NCI-H1417 treated with DMSO at 0.1 percent for 48 hours (cell line): ENCODE measurements at places on chromosomes 3 and 15.

DNA sequence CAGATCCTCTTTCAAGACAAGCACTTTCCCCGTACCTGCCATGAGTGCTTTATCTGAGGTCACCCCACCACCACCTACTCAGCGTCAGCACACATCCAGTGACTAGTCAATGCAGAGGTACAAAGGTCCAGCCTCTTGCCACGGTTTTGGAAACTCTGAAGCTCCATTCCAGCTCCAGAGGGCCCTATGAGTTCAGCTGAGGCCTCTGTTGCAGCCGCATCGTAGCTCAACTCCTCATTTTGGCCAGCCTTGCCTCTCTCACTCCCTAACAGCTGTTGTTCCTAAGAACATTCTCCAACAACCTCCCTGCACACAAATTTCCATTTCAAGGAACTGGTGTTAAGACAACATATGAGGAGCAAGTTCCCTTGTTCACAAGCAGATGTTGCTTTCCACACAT lies 405.1 kb upstream of the PROK2 start:
- DNase-seq, result no peak

DNA sequence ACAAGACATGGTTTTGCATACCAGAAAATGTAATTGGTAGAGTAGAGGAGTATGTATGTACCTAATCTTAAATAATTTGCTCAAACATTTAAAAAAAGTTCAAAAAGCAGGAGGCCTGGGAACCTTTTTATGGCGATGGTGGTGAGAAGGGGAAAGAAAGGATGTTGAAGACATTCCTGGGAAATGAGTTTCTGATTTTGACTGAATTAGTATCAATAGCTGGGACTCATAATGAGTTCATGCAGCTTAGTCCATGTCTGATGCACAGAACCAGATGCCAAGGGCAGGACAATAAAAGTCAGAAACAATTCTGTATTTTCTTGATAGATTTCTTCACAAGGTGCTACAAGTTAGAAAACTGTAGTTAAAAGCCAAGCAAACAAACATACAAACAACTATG lies 395.3 kb downstream of the GAP43 start:
- no peak for DNase-seq

DNA sequence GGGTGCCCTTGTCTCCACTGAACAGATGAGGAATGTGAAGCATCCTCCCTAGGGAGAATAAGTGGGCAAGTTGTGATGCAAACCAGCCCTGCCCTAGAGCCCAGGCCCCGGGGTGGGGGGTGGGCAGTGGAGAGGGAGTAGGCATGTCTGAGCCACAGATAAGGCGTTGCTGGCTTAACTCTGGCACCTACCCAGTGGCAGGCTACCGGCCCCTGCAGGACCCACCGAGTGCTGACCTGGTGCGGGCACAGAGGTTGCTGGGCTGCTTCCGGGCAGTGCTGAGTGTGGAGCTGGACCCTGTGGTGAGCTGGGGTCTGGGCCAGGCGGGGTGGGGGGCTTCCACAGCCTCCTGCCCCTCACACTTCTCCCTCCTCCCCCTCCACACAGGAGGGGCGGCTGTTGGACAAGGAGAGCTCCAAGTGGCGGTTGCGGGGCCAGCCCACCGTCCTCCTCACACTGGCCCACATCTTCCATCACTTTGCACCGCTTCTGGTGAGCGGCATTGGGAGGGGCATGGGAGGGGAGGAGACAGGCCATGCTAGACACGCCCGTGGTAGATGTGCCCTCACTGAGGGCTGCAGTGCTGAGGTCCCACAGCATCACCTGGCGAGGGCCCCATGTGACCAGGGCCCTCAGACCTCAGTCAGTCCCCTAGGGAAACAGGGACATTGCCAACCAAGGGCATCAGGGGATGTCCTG lies 10.1 kb downstream of the RNF123 start:
- no peak for DNase-seq

DNA sequence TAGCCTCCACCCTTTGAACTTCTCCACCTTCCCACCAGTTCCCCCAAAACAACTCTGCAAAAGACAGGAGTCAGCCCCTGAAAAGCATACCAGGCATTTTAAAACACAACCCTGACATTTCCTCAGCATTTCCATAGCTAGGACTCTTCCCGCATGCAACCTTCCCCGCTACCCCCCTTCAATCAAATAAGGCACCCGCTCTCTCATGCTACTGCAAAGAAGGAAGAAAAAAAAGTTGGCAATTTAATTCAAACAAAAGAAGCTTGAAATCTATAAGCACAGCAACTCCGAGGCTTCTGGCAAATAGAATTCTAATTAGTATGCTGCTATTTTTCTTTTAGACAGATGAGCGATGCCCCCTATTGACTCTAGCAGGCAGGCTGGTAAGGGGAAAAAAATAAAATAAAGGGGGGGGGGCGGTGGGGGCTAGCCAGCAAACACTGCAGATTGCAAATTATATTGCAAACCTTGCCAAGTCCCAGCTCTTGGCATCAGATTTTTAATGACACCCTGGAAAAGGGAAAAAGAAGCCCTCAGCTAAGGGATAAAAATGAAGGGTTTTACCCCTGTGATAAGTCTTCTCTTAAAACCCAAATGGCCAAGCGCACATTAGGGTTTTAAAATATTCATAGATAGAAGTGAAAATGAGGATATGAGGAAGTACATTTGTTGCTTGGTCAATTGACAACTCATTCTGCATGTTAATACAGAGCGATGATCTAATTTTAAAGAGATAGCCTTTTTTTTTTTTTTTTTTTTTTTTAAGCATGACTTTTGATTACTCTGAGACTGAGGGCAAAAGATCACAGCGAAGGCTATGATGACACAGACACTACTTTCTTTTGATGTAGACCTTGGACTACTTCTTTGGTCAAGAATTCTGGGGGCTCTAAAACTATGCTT lies 255.2 kb downstream of the NR2F2 start:
- DNase-seq, result no peak

DNA sequence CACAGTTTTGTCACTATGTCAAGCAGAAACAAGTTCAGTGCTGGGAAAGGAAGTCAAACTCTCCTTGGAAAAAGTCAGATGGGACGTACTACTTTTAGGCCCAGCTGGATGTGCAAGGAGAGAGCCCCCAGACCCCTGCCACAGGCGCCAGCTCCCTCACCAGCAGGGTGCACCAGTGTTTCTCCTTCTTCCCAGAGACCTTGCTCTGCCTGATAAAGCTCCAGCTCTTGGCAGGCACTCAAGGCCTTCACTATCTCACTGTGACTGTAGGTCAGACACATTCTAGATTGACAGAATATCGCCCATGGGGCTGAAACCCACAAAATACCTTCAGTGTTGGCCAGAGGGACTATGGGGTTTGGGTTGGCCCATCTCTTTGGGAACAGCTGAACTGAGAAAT lies 54.8 kb upstream of the CHRNB4 start:
- no peak for DNase-seq

- no peak for DNase-seq
Observed at GRCh38 chr3:3739330-3740060, 59.7 kb upstream of the LRRN1 start.

GRCh38 chr3:189688262-189688661 lies 57.1 kb downstream of the TP63 start:
- no peak for DNase-seq

DNA sequence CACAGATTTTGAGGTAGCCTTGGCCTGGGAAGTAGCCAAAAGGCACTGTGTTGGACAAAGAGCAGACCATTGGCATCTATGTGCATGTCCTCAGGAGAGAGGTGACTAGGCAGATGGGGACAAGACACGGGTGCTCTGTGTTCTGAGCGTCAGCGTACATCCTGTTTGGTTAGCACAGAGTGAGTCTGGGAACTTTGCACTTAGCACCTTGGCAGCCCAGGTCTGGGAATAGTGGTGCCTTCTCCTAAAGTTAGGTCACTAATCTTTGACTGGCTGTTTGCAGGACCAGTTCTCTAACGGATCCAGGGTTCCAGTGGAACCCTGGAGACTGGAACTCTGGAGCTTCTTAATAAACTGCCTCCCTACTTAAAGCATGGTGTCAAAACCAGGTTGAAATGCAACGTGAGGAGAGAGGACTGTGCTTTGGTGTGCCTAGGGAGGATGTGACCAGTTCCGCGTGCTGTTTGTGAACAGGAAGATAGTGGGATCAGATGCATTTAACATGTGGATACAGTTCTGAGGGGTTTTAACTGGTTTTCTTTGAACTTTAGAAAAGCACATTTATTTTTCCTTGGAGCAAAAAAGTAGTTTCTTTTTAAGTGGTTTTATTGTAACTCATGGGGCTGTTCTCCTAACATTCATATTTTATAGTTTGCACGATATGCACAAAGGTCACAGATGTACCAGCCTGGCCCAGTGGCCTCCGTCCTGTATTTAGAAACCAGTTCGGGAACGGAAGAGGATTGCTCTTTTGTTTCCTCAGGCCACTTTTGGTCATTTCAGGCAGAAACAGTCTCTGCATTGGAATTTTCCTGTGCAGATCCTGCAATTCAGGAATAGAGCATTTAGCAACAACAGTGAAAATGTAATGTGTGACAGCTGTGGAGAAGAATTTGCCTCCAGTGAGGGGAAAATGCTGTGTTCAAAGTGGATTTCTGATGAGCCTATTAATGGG lies 48.8 kb downstream of the ABHD2 start:
- no peak for DNase-seq

GRCh38 chr3:42023380-42023779 lies 61.5 kb upstream of the ULK4 start:
- no peak for DNase-seq

DNA sequence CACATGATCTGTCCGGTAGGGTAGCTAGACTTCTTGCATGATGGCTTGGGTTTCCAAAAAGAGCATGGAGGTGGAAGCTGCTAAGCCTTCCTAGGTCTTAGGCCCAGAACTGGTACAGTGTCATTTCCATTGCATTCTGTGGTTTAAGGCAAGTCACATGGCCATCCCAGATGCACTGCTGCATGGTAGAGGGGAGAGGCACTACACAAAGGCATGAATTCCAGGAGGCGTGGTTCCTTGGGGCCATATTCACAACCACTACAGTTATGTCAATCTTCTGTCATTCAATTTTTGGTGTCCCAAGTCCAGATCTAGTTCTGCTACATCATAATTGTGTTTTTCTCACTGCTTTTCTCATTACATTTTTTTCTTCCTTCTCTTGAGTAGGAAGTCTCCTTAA lies 122.2 kb upstream of the CHRM5 start:
- no peak for DNase-seq

DNA sequence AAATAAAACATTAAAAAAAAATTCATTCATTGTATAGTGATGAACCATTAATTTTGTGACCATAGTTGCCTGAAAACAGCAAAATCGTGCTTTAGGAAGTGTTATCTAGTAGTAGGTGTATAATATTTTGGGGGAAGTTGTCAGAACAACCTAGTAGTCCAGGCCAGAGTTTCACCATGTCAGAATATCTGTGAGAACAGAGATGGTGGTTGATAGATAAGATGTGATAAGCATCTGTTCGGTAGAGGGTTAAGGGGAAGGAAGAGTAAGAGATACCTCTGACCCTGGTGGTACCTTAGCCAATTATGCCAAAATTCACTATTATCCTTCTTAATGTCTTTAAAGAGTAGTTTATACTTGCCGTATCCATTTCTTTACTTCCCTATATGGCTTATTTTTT lies 113.8 kb downstream of the MITF start:
- no peak for DNase-seq

DNA sequence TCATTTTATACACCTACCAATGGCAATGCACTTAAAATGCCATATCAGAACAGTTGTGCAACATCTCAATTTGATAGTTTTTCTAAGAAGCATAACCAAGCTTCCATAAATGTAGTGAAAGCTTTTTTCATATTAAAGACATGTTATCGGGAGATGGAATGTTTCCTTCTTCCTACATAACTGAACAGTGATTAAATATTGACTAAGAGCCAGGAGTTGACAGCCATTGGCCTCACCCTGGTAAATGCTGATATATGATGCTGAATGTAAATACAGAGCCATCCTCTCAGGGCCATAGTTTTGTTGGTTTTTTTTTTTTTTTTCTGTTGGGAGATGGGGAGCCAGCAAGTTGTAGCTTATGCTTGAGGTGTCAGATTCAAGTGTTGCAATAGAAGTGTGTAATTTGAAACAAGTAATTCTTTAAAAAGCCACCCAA lies 203.3 kb upstream of the IL12A start:
- DNase-seq, result no peak

- no peak for DNase-seq
Observed at GRCh38 chr15:74314795-74315438, 52.5 kb downstream of the CYP11A1 start.

GRCh38 chr15:36449662-36450145 lies 129.7 kb upstream of the CDIN1 start:
- DNase-seq, result no peak

DNA sequence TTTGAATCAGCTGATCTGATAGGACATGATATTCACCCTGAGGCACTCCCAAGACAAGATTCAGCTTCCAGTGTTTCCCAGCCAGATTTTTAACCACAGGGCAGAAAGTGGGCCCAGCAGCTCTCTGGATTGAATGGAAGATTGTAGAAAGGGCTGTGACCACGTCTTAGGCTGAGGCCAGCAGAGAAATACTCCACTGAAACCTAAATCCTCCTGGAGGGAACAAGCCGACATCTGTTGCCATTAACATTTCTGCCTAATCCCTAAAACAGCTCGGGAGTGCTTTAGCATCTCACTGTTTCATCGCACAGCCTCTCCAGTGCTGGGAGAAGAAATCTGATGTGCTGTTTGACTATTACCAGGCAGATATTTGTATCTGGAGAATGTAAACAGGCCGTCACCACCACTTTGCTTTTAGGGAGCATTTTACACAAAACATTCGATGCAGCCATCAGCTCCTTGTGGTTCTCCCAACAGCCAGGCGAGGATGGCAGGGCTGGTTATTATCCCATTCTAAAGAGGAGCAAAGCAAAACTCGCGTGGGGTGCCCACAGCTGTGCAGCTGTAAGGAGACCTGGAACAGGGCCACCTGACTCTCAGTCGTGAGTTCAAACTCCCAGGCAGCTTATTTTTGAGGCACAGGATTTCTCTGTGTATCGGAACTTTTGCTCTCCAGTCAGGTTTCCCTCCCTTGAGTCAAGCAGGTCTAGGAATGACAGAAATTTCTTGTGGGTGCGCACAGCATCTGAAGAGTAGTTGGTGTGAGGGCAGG lies 117.4 kb downstream of the LIPC start:
- no peak for DNase-seq

- DNase-seq, result no peak
Observed at GRCh38 chr15:90807786-90808086, 60.7 kb upstream of the FURIN start.

- peak; percentile 8 for DNase-seq
Observed at GRCh38 chr15:90266061-90266431, 574 bp downstream of the NGRN start.

DNA sequence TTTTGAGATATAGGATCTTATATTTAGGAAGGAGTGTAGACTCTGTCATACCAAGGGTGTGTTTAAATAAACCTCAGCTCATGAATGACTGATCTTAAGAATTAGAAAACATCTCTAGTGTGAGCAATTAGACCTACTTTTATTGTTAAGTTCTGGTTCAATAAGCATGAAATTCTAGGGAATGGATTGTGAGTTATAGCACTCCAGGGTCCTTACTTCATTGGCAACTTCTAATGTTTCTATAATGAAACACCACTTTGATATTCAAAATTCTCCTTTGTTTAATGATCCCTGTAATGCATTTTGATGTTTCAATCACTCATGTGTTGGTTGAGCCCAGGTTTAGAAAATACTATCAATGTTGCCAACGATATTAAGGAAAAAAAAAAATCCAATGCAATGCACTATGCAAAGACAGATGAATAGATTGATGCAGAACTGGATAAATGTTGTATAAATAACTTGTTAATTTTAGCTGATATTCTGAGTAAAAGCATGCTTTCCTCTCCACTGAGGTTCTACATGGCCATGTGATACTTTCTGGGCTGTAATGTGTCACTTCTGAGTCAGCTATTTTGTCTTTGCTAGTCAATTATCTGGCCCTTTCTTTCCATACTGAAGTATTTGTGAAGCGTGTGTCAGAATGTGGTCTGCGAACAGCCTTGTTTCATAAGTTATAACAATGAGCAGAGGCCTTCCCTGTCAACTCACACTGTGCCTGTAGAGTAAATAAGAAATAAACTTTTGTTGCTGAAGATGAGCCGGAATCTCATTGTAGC lies 1035.9 kb downstream of the PLOD2 start:
- DNase-seq, result no peak
